NCI-H2227 treated with DMSO at 0.1 percent for 48 hours (cell line): ENCODE measurements at places on chromosomes 13 and 19.
A peak's percentile ranks its signal among the peaks of the same experiment; 100 is the strongest.

- no peak for DNase-seq
Observed at GRCh38 chr13:23443110-23443509, 9.6 kb upstream of the SACS start.

DNA sequence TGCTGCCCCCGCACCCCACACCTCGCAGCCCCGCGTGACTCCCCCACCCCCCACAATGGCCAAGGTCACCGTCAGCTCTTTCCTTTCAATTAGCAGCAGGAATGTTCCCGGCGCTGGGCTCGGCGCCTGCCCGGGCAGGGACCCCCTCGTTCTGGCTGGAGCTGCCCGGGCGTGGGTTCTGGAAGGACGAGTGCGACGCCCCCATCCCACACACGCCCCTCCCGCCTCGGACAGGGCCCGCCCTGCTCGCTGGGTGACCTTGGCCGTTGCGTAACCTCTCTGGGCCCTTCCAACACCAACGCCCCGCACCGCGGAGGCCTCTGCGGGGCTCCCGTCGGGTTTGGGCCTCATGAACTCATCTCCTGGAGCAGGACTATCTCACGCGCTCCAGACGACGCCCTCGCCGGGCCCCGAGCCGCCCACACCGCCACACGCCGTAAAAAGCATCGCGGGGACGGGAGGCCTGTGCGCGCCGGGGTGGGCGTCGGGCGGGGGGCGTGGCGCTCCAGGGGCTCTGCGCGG lies 10.3 kb downstream of the PALM start:
- DNase-seq: no peak

- peak; percentile 15 for DNase-seq
Observed at GRCh38 chr19:8654591-8655339, 24.3 kb downstream of the NFILZ start.

GRCh38 chr13:28538932-28539331 lies 44.0 kb upstream of the FLT1 start:
- no peak for DNase-seq

GRCh38 chr19:3175781-3176714 lies 2.5 kb upstream of the S1PR4 start:
- DNase-seq: no peak

DNA sequence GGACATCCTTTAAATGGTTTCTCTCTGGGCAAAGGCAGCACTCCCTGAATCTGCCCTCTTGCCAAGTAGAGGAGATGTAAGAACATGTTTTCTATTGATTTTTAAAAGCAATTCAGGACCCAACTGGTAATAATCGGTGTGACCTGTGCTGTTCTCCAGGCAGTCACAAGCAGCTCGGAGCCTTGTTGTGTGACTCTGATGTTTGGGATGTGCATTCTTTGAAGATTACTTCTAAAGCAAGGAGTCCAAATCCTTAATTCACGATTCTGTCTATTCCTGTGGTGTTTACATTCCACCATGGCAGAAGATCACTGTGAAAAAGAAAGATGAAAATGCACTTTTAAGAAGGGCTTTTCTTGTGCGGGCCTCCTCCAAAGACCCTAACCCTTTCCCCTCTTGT lies 122.3 kb upstream of the ZNF536 start:
- DNase-seq: no peak

DNA sequence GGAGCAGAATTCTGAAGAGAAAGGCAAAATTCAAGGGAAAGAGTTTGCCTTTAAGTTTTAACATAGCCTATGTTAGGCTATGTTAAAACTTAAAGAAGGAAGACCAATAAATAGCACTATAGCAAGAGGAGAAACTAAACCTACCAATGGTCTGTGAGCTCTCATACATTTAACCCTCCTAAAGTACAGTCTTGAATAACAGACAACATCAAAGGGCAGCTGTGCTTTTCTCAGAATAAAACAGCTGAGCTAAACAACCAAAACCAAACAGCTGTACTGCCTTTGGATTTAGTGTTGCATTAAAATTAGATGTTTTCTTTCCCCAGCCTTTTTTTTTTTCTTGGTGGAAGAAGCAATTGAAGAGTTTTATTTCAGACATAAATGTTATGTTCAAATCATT lies 34.0 kb downstream of the KLF5 start:
- no peak for DNase-seq

- DNase-seq: no peak
Observed at GRCh38 chr19:49802836-49803528, 10.1 kb downstream of the FUZ start.

GRCh38 chr13:99296398-99296797 lies 10.8 kb downstream of the GPR183 start:
- DNase-seq: no peak

DNA sequence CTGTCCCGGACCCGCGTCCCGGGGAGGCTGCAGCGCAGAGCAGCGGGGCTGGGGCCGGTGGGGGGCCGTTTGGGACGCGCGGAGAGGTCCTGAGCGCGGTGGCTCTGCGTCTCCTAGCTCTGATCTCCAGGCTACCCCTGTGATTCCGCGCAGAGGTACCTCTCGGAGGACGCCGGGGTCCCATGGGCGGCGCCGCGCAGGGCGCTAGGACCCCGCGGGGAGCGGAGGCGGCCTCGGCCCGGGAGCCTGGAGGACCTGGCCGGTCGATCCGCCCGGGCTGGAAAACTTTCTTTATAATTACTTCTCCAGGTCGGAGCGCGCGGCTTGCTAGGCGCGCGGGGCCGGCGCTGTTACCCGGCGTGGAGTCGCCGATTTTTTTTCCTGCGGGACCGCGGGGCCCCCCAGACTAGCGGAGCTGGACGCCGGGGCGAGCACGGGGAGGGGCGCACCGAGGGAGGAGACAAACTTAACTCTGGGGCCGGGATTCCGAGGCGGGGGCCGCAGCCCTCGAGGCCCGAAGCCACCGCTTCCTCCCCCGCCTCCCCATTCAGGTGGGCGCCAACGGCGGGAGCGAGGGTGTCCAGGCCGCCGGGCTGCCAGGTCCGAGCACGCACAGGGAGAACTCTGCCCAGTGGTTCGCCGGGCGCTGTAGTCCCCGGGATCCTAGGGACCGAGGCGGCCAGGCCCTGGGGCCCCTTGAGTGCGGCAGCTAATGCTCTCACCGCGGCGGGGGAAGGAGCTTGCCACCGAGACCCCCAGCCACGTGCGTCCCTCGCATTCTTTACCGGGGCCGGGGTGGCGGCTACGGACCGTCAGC lies 848 bp upstream of the CEBPA start:
- DNase-seq: peak; percentile 79

DNA sequence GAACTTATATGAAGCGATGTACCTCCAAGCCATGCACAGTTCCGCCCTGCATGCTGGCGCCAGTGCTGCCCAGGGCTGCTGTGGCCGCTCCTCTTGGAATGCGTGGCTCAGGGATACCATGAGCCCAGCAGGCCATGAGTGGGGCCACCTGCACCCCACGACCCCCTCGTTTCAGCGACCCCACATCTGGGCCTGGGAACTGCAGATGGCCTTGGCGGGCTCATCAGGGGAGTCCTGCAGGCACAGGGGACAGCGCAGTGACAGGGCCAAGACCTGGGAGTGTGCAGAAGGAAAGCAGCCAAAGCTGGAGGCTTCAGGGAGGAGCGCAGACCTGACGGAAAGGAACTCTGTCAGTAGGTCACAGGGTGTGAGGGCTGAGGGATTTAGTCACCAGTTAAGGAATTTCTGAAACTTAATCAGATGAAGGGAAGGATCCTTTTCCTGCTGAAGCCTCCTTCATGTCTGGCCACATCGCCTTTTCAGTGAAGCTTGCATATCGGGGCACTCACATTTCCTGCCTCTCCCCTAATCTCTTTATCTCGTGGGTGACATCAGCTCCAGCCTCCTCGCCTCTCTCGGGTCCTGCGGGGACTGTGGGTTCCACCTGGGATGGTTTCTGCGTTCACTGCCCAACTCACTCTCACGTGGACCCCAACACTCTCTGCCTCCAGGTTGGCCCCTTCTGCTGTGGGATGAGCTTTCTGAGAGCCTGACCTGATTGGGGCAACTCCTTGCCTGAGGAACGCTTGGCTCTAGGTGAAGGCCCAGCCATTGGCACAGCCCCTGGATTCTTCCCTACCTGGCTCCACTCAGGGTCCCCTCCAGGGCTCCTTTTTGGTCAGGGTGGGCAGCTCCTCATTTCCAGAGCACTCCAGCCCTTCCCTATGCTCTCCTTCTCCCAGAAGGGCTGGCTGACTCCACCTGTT lies 123.5 kb downstream of the CRYL1 start:
- no peak for DNase-seq

GRCh38 chr19:32397671-32398101 lies 7.9 kb upstream of the DPY19L3 start:
- DNase-seq: no peak

- no peak for DNase-seq
Observed at GRCh38 chr13:74204602-74205312, 70.6 kb upstream of the KLF12 start.
